ENCODE measurements at places on chromosomes 5 and 9. TPM values are rescaled to one million over a fixed set of nuclear protein-coding genes. Genes with fewer than 3 reads are reported as not detected.

DNA sequence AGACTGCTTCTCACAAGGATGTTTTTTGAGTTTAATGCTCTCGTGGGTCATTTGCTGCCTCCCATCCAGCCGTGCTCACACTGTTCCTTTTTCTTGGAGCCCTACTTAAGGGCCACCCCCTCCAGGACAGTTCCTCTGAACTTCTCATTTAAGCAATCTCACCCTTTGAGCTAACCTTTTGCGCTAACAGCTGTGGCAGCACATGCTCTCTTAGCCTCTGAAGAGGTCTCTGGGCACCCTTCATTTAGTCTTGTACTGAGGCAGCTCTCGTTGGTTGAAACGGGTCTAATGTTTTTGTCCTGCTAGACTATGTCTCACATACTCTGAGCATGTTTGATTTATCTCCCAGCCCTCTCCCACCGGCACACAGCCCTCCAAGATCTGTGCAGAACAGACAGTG is 11.8 kb downstream of the ALDH1B1 start:
- no peak for DNase-seq

DNA sequence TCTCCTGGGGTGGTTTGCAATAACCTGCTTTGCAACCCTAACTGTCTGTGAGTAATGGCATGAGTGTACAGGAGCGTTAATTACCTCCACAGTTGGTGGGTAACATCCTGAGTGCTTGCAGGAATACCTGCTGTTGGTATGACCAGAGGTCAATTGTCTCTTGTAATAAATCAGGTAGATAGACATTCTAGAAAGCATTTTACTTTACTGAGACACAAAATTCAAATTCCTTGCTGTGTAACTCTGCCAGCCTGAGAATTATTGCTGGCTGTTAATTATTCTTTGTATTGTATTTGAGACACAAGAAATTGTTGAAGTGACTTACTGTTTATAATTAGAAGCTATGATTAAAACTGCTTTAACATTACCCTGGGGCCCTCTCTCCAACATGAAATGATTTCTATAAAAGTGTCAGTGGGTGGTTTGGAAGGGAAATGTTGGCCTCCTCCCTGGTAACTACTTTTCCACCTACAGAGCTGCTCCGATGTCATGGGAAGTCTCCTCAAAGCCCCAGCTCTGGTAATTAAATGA is 150.8 kb upstream of the ADCY2 start:
- DNase-seq = no peak

SCGB3A2 gene
- not detected for total RNA-seq

GRCh38 chr5:173704615-173705511 is 88.4 kb upstream of the BOD1 start:
- DNase-seq = no peak

Measured in activated naive CD8-positive, alpha-beta T cell treated with anti-CD3 and anti-CD28 coated beads for 36 hours (primary cell).